ENCODE measurements at places on chromosomes 16 and 17.

GRCh38 chr17:33895491-33895890 lies 359.6 kb upstream of the CCL2 start:
- DNase-seq, result no peak

GRCh38 chr17:16417896-16418684 lies 2.7 kb downstream of the TRPV2 start:
- DNase-seq, result no peak

- no peak for DNase-seq
Measured at GRCh38 chr17:31369266-31369665, 22.2 kb upstream of the RAB11FIP4 start.

DNA sequence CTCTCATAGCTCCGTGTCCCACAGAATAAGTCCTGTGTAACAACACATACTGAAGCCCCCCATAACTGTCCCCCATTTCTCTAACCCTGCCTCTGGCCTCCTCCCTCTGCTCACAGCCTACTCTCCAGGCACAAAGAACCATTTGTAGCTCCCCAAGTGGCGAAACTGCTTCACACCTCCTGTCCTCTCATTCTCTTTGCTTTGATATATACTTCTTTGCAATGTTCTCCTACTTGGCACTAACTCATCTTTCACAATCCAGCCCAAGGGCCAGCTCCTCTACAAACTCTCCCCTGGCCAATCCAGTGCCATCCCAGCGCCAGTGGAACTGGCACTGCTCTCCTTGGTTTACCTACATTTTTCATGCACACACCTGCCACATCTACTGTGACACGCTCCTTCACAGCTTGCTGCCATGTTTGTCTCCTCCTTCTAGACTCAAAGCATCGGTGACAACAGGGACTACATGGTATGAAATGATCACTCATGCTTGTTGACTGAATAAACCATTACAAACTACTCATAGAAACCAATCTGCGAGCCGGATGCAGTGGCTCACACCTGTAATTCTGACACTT lies 12.8 kb downstream of the CYTH1 start:
- no peak for DNase-seq

- peak; percentile 53 for DNase-seq
Measured at GRCh38 chr17:40072040-40072734, 9.4 kb downstream of the THRA start.

- DNase-seq, result peak; percentile 32
Measured at GRCh38 chr16:85270374-85270773, 158.1 kb upstream of the CIBAR2 start.

DNA sequence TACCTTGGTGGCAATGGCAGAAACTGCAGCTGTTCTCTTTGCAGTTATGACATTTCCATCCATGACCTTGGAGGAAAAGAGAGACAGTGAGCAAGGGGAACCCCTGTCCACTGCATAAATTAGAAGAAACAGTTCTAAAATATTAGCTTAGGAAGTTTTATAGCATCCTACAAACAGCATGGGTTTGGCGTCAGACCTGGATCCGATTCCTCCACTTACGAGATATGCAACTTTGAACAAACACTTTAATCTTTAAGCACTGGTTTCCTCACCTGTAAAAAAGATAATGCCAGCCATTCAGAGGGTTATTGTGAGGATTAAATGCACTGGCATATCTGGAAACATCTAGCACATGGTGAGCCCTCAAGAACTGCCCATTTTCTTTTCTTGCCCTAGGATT lies 2.6 kb downstream of the CRYM start:
- no peak for DNase-seq

- peak; percentile 88 for DNase-seq
Measured at GRCh38 chr17:38676706-38677504, 2.1 kb upstream of the EPOP start.

DNA sequence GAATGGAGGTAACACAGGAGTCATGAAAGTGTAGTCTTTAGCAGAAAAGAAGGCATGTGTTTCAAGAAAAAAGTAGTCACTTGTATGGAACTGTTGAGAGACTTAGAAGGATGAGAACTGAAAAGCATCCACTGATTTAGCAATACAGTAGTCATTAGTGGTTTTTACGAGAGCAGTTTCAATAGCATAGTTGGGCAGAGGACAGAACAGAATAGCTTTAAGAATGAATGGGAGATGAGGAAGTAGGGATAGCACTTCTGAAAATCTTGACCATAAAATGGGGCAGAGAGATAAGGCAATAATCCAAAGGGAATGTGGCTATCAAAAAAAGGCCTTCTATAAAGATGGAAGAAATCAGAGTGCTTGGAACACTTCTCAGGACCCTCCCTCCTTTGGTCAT lies 64.8 kb upstream of the C17orf78 start:
- DNase-seq, result no peak

DNA sequence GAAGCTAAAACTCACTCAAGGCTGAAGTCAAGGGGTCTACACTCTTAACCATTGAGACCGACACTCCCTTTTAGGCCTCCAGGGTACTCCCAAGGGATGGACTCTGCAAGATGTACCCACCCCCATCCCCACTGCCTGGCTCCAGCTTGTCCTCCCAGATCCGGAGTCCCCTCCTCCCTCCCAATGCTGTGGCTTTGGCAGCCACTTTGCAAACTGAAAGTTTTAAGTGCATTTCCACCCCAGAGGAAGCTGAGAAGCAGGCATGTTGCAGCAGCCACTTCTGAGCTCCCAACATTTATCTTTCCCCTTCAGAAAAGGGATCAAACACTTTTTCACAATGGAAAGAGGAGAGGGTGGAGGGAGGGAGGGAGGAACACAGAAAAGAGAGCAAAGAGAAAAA lies 115.2 kb downstream of the COPRS start:
- DNase-seq, result no peak

DNA sequence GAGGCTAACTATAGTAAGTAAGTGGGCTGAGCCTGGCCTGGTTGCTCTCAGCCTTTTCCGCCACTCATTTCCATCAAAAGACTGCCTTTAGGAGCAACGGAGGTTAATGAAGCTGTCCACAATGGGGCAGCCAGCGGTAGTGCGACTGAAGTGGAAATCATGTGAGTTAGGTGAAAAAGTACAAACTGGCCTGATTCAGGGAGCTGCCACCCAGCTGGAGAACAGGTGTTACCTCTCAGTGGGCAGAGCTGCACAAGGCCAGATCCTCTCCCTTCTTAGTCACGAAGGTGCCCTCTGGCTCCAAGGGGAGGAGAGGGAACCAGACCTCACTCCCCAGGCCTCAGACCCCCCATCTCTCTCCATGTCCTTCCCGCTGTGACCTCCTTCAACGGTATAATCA lies 34.4 kb upstream of the CDRT4 start:
- DNase-seq, result no peak

- peak; percentile 64 for DNase-seq
Measured at GRCh38 chr17:39208893-39209292, 8.8 kb downstream of the RPL19 start.

GRCh38 chr17:45050481-45051059 lies 862 bp downstream of the DCAKD start:
- no peak for DNase-seq

DNA sequence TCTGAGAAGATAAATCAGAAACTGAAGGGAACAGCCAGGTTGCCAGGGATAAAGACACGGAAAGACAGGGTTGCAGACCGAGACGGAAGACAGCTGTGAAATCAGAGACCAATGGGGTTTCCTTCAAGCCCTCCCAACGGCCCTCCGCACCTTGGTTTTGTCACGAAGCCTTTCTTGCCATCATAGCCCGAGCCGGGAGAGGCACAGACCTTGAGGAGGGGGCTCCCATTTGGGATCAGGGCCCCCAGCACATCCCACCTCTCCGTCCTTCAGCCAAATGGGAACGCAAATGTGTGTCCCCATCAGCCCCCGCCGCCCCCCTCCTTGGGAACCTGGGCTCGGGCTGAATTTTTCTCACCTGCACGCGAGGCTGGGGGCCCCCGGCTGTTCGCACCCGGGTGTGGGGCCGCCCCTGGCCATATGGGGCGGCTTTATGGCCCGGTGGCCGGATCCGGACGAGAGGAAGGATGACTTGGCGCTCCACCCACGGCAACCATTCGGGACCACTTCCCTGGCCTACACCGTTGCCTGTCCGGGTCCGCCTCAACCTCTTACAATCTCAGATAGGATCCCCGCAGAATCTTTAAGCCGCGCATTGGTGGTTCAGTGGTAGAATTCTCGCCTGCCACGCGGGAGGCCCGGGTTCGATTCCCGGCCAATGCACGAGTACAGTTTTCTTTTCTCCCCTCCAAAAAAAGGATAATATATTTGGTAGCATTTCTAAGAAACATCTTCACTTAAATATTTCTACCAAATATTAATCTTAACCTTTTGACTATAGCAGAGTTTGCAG lies 1.4 kb upstream of the HES7 start:
- DNase-seq, result peak; percentile 86

DNA sequence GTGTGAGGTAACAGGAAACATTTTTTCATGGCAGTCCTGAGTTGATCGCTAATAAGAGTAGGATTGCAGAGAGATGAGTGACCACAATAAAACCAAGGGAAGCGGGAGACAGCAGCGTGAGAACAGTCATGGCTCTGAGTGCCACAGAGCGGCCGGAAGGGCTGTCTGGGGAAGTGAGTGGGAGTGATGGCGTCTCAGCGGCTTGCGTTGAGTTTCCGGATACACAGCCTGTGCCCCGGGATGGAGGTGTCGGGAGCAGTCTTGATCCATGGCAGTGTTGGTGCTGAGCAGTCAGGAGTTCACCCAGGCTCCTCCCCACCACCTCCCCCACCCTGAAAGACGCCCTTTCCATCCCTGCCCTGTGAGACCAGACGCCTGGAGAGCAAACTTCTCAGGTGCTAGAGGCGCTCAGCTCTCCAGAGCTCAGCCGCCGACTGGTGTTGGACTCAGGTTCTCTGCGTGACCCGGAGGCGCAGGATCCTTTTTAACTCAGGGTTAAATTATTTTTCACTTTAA lies 59.8 kb downstream of the BANP start:
- DNase-seq, result no peak

DNA sequence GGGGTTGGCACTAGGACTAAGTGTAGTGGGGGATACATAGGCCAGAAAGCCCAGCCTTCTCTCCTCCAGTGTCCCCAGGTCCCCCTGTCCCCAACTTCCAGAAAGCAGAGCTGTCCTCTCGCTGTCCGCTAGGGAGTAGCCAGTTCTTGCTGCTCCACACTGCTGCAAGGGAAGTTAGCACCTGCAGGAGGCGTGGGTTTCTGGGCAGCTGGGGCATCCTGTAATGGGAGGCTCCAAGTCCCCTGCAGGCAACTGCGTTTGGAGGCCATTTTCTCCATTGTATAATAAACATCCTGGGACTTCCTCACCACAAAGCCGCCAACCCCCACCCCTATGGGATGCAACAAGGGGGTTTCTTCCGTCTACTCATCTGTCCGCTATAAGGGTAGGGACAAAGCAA lies 1.7 kb downstream of the RPRML start:
- peak; percentile 5 for DNase-seq

GRCh38 chr17:36468903-36469635 lies 17.4 kb upstream of the ZNHIT3 start:
- DNase-seq, result peak; percentile 36

All from NCI-H1417 (cell line).